ENCODE measurements at places on chromosomes 12 and 14.
A peak's percentile ranks its signal among the peaks of the same experiment; 100 is the strongest.

DNA sequence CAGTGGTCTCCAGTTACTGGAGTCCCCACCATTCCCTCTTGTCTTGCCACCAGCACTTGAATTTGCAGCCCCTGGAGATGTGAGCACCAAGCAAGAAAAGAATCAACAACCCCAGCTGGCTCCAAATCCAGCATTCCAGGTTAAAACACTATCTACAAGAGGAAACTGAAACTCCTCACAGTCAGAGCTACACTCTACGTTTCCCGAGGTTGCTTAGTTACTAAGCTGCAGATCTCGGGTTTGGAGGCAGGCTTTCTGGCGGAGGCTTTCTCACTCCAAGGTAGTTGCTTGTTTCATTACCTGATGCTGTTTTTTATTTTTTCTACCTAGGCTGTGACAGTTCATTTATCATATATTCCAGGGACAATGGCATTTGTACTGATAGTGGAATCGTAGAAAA is 248.1 kb downstream of the GLT1D1 start:
- H3K36me3 ChIP-seq: no peaks in the 10 kb centered on the region
- H3K27me3 ChIP-seq: no peaks in the 10 kb centered on the region
- H3K4me3 ChIP-seq: no peak overlapping the region
- no peak for DNase-seq

DNA sequence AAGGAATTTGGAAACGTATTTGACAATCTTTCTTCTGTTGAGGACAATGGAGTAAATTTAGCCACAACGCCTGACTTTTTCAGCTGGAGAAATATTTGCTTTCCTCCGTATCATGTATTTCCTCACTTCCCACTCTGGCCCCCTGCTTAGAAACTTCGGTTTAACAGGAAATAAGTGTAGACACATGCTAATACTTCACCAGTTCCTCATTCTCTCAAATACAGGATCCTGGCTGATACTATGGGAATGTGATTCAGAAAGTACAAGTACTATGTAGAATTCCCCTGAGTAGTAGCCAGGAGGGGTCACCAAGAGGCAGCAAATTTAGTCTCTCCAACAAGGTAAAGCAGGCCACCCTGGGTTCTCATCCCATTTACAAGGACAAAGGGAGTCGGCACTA is 58.0 kb downstream of the FAR2 start:
- H3K4me1 ChIP-seq: no peaks in the 10 kb centered on the region
- no peak overlapping the region for H3K27ac ChIP-seq
- no peak for DNase-seq
- H3K4me3 ChIP-seq: no peak overlapping the region
- H3K36me3 ChIP-seq: no peaks in the 10 kb centered on the region

GRCh38 chr14:69238883-69239282 is 21.1 kb upstream of the GALNT16 start:
- H3K4me1 ChIP-seq: no peaks in the 10 kb centered on the region
- H3K4me3 ChIP-seq: no peak overlapping the region
- H3K27me3 ChIP-seq: no peaks in the 10 kb centered on the region

DNA sequence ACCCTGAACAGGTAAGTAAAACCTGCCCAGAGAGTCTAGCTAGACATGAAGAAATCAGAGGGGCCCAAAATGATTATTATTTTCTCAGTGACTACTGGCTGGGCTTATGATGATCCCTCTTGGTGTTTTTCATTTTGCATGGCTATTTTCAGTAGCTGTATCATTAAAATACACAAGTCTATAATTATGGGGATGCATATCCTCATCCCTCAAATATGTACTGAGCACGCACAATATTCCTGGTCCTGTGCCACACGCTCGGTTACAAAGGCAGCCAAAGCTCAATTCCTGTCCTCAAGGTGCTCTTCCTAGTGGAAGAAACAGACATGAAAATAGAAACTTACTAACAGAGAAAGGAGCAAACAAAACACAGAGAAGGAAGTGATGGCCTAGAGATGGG is 180.0 kb downstream of the DAD1 start:
- H3K4me3 ChIP-seq: no peak overlapping the region
- H3K27ac ChIP-seq: no peak overlapping the region
- DNase-seq: no peak
- H3K27me3 ChIP-seq: no peaks in the 10 kb centered on the region
- no peaks in the 10 kb centered on the region for H3K4me1 ChIP-seq
- H3K36me3 ChIP-seq: no peaks in the 10 kb centered on the region

DNA sequence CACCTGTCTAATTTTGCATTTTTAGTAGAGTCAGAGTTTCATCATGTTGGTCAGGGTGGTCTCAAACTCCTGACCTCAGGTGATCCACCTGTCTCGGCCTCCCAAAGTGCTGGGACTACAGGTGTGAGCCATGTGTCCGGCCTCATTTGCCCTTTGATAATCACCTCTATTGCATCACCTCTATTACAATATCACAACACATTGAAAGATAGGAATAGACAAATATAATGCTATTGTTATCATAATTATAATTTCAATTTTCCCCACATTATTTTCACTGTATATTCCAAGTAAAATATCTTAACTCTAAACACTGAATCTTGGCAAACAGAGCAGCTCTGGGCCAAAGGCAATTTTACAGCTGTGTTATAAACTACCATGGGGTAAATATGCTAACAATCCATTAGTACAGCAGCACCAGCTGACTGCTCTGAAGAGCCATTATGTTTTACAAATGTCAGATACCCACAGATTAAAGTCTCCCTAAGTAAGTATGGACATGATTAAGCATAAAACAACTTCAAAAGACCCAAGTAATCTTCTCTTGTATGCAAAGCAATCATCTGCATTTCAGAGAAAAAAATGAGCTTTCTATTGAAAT is 173.2 kb downstream of the MED13L start:
- no peak overlapping the region for H3K27ac ChIP-seq
- H3K36me3 ChIP-seq: no peaks in the 10 kb centered on the region
- no peaks in the 10 kb centered on the region for H3K27me3 ChIP-seq
- DNase-seq: no peak

- no peaks in the 10 kb centered on the region for H3K36me3 ChIP-seq
- no peak overlapping the region for H3K4me3 ChIP-seq
- H3K27ac ChIP-seq: no peak overlapping the region
- no peaks in the 10 kb centered on the region for H3K27me3 ChIP-seq
- no peak for DNase-seq
- no peaks in the 10 kb centered on the region for H3K4me1 ChIP-seq
Measured at GRCh38 chr14:37843954-37844607, 248.7 kb downstream of the TTC6 start.

DNA sequence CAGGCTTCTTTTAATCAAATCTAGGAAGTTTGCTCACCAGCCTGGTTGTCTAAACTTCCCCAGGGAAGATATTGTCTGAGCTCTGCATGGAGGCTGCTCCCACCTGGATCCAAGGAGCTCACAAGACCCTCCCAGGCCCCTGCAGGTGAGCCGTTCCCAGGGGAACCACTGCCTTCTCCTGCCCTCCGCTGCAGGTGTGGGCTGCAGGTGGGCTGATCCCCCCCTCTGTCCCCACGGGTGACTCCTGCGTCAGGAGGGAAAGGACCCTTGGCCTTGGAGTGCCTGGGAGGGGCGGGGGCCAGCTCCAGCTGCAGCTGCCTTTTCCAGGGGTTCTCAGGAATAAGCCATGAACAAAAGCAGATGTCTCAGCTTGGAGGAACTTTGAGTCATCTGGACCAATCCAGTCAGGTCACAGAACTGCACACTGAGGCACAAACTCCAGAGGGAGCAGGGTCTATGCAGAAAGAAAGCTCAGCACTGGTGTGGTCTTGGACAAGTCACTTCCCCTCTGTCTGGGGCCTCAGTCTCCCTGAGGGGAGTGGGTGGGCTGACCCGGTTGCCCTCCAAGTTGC is 246.6 kb upstream of the RTL1 start:
- H3K4me3 ChIP-seq: no peak overlapping the region
- no peak for DNase-seq
- no peaks in the 10 kb centered on the region for H3K36me3 ChIP-seq
- H3K27ac ChIP-seq: no peak overlapping the region
- H3K27me3 ChIP-seq: no peaks in the 10 kb centered on the region
- H3K4me1 ChIP-seq: peaks cover 13% of the 10 kb centered on the region

DNA sequence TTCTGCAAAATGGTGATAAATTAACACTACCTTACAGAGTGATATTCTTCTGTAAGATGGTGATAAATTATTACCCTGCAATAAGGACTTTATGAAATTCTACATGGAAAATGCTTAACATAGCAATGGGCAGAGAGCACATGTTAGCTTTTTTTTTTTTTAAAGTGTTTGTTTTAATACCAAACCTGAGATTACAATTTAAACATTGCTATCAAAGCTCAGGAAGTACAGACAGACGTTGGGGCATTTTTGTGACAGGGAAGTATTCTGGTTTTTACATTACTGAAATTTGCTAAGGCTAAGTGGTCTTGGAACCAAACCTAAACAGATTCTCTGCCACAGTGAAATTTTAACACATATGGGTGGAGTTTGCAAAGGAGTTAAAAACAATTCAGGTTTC is 133.1 kb downstream of the FGD4 start:
- no peak overlapping the region for H3K27ac ChIP-seq
- H3K4me3 ChIP-seq: no peak overlapping the region
- peaks cover 29% of the 10 kb centered on the region for H3K4me1 ChIP-seq
- DNase-seq: no peak
- H3K36me3 ChIP-seq: peaks cover 3% of the 10 kb centered on the region

GRCh38 chr14:101022121-101022520 is 118.6 kb upstream of the RTL1 start:
- peak; percentile 21 for DNase-seq
- H3K27me3 ChIP-seq: no peaks in the 10 kb centered on the region
- H3K4me3 ChIP-seq: no peak overlapping the region
- no peaks in the 10 kb centered on the region for H3K4me1 ChIP-seq

DNA sequence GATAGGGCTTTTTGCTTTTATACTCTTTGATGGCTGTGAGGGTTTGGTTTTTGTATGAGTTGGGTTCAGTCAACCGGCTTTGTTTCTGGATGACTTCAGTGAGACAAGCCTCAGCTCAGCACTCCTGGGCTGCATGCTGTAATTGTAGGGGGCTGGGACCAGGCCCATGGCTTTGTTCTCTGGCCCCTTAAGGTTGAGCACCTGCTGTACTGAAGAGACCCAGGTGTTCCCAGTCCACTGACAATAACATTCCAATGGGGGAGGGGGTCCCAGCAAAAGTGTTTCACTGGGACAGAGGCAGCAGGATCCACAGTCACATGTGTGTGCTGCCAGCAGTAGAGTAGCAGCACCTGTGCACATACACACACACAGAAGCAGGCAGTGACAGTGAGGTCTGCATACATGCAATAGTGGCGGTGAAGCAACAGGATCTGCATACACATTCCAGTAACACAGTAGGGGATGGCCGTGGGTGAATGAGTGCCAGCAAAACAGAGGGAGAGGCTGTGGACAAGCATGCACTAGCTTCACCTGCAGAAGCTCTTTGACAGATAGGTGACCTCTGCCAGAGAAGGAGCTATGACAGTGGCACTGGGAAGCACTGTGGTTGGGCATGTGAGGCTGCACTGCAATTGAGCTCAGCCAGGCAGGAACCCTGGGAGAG is 240.4 kb downstream of the ASCL1 start:
- H3K36me3 ChIP-seq: no peaks in the 10 kb centered on the region
- no peak overlapping the region for H3K27ac ChIP-seq
- H3K4me1 ChIP-seq: no peaks in the 10 kb centered on the region
- no peak overlapping the region for H3K4me3 ChIP-seq

GRCh38 chr12:114500775-114501473 is 95.0 kb upstream of the TBX5 start:
- H3K27ac ChIP-seq: no peak overlapping the region
- H3K4me3 ChIP-seq: no peak overlapping the region
- no peak for DNase-seq
- no peaks in the 10 kb centered on the region for H3K4me1 ChIP-seq
- H3K36me3 ChIP-seq: no peaks in the 10 kb centered on the region

GRCh38 chr12:61821381-61821780 is 438.8 kb upstream of the USP15 start:
- H3K4me1 ChIP-seq: no peaks in the 10 kb centered on the region
- H3K36me3 ChIP-seq: no peaks in the 10 kb centered on the region
- no peak overlapping the region for H3K4me3 ChIP-seq
- H3K27me3 ChIP-seq: no peaks in the 10 kb centered on the region
- DNase-seq: no peak

Data from RWPE2 (cell line).